ENCODE measurements at places on chromosomes 2 and 18. TPM values are rescaled to one million over a fixed set of nuclear protein-coding genes. Genes with fewer than 3 reads are reported as not detected.

The ACTR1B gene
- total RNA-seq, result 50.6 TPM

The RND3 gene
- 51.8 TPM for total RNA-seq

The RTP5 gene
- total RNA-seq, result not detected

The IL36RN gene
- not detected for total RNA-seq

GRCh38 chr2:11387100-11387390, 42.6 kb upstream of the ROCK2 start:
- no peak for DNase-seq

DNA sequence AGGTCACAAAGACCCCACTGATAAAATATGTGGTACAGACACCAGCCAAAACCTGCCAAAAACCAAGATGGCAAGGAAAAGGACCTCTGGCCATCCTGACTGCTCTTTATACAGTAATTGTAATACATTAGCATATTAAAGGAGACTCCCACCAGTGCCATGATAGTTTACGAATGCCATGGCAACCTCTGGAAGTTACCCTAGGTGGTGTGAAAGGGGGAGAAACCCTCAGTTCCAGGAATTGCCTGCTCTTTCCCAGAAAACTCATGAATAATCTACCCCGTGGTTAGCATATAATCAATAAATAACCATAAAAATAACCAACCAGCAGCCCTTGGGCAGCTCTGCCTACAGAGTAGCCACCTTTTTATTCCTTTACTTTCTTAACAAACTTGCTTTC, 129.8 kb upstream of the EPB41L3 start:
- peak; percentile 13 for DNase-seq

The TEKT4 gene
- total RNA-seq, result not detected

GRCh38 chr2:153404792-153405191, 73.8 kb downstream of the RPRM start:
- DNase-seq, result no peak

DNA sequence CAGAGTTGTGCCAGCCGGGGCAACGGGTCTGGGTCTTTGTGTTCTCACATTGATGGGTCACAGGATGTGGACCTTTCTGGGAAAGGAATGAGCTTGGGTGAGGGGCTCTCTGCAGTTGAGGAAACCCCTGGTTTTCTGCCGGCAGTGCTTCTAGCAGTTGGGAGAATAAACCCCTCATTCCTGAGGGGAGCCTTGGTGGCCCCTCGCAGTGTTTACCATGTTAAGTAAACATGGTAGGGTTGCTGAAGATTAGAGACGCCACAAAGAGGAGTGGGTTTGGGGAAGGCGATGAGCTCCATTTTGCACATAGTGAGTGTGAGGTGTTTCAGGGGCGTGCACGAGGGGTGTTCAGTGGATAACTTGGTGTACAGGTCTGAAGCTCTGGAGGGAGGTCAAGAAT, 27.7 kb upstream of the PUM2 start:
- no peak for DNase-seq

The SERPINB8 gene
- total RNA-seq, result 12.7 TPM

DNA sequence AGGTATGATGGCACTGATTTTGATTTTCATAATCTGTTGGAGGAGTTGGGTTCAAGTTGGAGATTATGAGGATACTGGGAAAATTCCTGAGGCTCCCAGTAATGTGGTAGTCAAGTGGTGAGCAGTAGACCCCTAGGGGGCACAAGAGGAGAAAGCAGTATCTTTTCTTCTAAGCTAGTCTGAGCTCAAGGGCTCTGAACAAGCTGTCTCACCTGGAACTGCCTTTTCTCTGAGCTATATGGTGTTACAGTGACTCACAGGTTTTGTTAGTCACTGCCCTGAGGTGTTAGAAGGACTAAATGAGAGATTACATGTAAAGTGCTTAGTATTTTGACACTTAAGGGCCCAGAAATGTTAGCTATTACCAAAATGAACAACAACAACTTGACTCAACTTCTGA, 42.2 kb downstream of the CD302 start:
- DNase-seq, result peak; percentile 64

- no peak for DNase-seq
Measured at GRCh38 chr2:68767031-68767961, 32.7 kb downstream of the ARHGAP25 start.

GRCh38 chr18:9038277-9038871, 64.1 kb upstream of the NDUFV2 start:
- DNase-seq, result no peak

The C2orf66 gene
- total RNA-seq, result not detected

DNA sequence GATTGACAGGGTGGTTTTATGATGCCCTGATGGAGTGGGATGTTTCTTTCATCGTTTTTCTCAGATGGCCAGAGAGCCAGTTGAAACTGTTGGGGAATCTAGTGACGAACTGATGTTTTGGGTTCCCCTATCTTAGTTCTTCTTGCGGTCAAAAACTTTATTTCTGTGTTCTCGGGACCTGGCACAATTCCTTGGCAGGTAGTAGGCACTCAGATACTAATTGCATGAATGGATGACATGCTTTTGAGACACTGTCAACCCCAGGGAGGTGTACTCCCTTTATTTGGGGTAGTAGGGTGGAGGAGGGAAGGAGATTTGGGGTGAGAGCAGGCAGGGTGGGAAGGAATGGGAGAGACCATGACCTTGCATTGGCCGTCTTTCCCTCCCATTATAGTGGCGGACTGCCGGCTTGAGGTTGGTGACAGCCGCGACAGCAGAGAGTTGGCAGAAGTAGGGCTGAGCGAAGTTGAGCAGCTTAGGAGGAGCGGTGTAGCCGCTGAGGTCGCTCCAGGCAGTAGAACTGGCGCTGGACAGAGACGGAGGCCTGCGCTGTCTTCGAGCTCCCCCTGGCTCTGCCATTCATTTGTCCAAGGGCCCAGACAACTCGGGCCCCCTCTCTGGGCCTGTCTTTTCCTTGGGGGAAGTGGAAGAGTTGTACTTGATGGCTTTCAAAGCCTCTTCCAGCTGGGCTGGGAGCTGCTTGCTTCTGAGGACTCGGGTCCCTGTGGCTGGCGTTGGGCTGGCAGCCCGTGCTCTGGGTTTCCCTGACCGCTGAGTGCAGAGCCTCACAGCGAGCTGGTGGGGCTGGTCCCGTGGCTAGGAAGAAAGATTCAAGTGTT, 2.6 kb downstream of the TET3 start:
- DNase-seq, result no peak

DNA sequence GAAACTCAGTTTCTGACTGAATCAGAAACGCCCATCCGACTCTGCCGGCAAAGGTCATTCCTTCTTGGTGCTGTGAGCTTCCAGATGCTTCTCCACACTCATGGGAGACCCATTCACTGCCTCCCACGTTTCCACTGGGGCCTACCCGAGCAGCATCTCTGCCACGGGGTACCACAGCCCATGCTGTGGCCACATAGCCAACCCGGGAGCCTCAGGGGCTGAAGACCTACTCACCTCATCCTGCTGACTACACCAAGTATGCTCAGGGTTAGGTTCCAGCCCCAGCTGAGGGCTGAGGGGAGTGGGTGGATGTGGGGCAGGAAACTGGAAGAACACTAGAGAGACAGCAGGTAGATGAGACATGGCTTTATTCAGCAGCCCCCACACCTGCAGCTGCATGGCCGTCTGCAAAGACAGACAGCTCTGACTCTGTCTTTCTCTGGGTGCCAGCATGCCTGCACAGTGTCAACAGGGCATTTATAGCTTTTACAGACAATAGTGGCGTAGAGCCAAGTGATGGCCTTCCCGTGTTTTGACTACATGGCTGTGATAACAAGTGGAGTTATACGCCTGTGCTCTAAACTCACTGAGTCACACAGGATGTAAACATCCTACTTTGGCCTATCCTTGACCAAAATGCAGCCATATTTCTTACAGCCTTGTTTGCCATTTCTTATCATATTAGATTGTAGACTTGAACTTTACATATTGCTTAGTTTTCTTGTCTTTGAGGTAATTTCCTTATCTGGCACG, 16.5 kb upstream of the KLHL23 start:
- no peak for DNase-seq

DNA sequence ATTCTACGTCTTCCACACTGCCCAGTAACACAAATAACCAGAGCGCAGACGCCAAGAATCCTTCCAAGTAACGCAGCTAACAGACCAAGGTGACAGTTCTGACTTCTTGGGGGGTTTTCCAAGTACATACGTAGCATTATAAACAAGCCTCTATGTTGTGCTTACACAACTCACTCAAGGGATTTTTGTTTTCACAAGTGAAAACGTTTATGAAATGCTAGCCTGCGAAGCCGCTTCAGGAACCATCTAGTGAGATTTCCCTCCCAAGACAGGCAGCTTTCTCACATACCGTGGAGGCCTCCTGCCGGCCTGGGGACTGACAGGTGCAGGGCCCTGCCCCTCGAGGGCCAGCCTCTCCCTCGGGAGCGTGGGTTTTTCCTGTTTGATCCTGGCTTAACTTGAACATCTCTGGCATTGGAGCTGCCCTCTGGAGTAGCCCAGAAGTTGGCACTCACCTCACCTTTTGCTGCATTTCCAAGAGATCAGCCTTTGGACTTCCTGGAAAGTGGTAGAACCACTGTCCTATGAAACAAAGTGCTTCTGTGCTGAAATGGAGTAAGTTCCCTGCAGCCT, 151.1 kb downstream of the MBP start:
- no peak for DNase-seq

DNA sequence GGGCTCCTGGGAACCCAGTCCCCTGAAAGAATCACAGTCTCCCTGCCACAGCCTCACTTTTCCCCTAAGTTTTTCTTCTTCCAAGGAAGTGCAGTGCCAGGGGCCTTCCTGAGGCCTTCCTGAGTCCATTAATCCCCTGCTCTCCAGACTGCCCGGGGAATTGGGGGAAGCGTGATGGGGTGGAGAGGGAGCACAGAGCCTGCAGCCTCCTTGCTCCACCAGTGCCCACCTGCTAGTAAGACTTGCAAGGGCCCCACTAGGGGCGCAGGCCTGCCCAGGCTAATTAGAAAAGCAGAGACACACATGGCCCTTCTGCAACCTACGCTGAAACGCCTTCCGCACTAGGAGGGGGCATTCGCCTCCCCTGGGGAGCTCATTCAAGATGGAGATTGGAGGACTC, 110.6 kb downstream of the MRO start:
- no peak for DNase-seq

DNA sequence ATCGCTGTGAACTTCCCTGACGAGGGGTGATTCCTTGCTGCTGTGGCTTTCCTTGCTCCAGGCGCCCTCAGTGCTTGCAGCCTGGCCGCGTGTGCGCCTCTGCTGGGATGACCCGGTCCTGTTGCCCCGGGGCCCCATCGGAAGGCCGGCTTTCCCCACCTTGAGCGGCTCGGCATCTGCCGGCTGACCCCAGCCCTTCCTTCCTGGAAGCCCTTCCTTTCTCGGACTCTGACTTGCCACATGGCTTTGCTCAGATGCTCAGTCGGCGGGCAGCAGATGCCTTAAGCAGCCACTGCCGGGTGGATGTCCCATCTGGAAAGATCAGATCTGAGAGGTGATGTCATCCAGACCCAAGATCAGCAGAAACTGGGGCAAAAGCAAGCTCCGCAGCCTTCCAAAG, 100.5 kb upstream of the ODC1 start:
- no peak for DNase-seq
